ENCODE measurements at places on chromosomes 13 and 19.

- no peak for DNase-seq
Observed at GRCh38 chr13:78777976-78778375, 119.0 kb upstream of the OBI1 start.

- no peak for DNase-seq
Observed at GRCh38 chr13:48726711-48727110, 73.0 kb downstream of the CYSLTR2 start.

GRCh38 chr13:23399347-23399746, 34.2 kb downstream of the SACS start:
- no peak for DNase-seq

- no peak for DNase-seq
Observed at GRCh38 chr19:7544626-7545025, 9.1 kb downstream of the PNPLA6 start.

DNA sequence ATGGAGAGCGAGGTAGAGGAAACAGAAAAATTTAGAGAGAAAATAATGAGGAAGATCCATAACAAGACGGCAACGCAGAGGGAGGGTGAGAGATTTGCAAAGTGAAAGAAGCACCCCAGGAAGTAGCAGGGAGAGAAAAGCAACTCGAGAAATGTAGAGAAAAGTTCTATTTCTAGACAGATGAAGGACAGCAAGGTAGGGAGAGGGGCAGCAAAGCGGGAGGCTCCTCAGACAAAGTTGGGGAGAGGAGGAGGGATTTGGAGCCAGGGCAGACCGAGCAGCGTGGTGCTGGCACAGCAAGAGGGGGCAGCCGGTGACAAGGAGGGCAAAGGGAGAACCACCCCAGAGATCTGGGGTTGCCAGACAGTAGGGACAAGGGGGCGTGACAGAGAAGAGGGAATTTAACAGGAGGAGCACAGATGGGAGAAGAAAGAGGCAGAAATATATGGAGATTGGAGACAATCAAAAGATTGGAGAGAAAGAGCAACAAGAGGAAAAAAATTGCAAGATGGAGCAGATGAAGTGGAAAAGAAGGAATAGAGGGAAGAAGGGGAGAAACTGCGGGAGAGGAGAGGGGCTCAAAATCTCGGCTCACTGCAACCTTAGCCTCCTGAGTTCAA, 989 bp downstream of the ZNF766 start:
- DNase-seq, result peak; percentile 80

DNA sequence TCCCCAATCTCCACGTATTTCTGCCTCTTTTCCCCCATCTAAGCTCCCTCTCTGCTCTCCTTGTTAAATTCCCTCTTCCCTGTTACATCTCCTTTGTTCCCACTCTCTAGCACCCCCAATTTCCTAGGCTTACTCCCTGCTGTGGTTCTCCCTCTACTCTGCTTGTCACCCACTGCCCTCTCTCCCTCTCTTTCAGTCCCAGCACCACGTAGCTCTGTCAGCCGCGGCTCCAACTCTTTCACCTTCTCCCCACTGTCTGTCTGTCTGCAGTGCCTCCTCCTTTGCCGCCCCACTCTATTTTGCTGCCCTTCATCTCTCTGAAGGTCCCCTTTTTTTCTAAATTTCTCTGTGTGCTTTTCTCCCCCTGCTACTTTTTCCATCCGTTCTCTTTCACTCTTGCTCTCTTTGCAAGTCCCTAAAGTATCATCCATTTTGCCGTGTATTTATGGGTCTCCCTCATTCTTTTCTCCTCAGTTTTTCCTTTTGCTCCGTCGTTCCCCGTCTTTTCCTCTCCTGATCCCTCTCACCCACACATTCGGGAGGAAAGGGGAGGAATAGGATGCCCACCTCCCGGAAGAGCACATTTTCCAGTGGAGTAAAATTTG, 937 bp downstream of the ZNF841 start:
- DNase-seq, result no peak

DNA sequence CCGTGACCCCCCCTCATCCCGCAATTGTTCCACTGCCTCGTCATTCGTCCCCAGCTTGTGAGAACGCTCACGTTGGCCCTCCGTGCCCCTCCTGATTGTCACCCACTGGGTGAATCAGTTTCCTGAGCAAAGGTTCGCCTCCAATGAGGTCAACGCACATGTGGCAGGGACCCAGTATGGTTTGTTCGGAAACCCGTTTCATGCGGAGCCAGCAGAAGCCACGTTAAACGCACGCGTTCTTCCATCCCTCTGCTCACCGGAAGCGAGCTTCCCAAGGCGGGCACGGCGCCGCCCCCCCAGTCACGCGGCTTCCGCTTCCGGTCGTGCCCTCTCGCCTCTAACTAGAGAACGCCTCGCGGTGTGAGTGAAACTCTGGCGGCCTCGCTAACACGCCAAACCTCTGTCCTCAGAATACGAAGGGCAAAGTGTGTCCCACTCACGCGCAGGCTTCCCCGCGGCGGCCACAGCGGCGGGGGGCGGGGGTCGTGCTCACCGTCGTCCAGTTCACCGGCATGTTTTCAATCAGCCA, 18.0 kb upstream of the CFAP97D2 start:
- DNase-seq, result no peak

- DNase-seq, result no peak
Observed at GRCh38 chr13:83232626-83233025, 649.6 kb downstream of the SLITRK1 start.
